Stimulated activated CD4-positive, alpha-beta T cell treated with anti-CD3 and anti-CD28 coated beads, Interleukin-12 subunit alpha, Interleukin-12 subunit beta, amount 100 ng/mL, for 4 hours (primary cell): ENCODE measurements at places on chromosomes 7 and 10.
A peak's percentile ranks its signal among the peaks of the same experiment; 100 is the strongest.

DNA sequence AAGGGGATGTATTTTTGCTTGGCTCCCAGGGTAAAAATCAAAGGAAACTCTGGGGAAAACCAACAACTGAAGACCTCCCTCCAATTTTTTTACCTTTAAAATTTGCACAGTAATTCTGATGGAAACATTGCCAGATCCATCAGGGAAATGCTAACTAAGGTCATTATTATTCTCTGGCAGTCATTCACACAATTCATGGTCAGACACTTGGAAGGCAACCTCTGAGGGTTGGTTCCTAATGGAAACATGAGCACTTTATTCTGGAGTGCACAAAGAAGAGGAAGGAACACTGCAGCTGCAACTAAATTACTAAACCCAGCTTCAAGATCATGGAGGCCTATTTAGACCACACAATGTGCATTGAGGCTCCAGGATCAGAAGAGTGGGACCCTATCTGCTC is 34.2 kb downstream of the SRI start:
- no peak for DNase-seq

DNA sequence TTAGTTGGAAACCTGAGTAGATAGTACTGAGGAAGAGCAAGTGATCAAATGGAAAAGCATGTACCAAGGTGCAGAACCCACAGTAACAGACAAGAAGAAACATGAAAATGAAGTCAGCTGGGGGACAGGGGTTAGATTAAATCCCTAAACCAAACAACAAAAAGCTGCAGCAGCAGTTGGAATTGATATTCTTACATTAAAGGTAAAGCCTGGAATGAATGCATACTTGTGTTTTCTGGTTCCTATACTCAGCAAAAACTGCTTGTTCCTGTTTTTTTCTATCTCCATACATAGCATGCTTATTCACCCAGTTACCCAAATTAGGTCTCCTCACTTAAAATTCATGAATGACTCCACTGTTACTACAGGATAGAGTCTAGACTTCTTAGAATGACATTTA is 92.4 kb downstream of the TPST1 start:
- no peak for DNase-seq

- DNase-seq: no peak
Observed at GRCh38 chr7:139603896-139604295, 80.4 kb downstream of the CLEC2L start.

- no peak for DNase-seq
Observed at GRCh38 chr10:99952799-99953198, 56.9 kb downstream of the DNMBP start.

GRCh38 chr7:156031679-156032478 is 219.6 kb upstream of the SHH start:
- DNase-seq: no peak

GRCh38 chr10:58836176-58836700 is 323.6 kb downstream of the BICC1 start:
- no peak for DNase-seq

- no peak for DNase-seq
Observed at GRCh38 chr10:124725791-124726190, 18.4 kb downstream of the FAM53B start.

- DNase-seq: no peak
Observed at GRCh38 chr7:96401200-96401599, 79.3 kb upstream of the SLC25A13 start.

DNA sequence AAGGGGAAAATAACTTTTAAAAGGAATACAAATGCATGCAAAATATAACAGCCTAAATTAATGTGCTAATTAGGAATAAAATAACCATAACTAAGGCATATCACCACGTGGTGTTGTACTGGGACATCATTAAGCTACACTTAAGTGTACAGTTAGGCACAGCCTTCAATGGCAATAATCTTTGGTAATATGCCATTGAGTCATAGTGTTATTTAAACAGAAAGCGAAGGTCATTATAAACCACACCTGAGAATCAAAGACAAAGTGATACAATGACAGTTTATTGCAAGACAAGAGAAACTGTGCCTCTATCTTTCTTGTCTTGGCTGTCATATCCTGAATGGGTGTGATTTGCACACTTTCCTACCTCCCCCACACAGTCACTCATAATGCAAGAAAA is 30.5 kb upstream of the AUTS2 start:
- no peak for DNase-seq

DNA sequence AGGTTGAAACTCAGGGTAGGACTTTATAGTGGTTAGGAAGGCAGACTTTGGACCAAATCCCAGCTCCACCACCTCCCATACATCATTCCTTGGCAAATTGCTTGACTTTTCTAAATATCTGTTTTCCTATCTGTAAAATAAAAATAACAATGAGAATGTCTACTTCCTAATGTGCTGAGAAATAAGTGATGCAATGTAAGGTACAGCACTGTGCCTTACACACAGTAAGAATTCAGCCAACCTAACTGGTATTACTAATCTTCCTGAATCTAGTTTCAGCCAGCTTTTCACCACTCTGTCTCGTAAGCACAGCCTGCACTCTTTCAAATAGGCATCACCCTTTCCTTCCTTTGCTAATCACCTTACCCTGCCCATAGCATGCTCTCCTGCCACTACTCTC is 9.7 kb downstream of the PRLHR start:
- DNase-seq: no peak

DNA sequence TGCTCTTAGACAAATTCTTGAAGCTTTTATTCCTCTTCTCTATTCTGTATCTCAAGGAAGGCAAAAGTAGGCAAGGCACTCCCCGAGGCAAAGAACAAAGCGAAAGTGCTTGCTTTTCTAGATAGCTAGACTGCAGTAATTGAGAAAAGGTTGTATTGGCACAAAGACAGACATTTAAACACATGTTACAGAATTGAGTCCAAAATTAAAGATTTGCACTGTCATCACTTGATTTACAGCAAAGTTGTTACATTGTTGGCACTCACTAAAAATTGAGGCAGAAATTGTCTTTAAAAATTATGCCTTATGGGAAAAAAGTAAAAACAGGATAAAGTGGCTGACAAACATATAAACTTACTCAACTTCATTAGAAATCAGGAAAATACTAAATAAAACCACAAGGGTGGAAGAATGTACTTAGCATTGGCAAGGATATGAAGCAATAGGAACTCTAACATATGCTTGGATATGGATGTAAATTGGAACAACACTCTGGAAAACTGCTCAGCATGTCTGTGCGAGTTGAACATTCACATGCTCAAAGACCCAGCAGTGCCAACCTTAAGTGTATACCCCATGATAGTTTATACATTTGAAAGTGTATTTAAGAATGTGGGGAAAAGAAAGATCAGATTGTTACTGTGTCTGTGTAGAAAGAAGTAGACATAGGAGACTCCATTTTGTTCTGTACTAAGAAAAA is 491.3 kb downstream of the GLRX3 start:
- DNase-seq: no peak

DNA sequence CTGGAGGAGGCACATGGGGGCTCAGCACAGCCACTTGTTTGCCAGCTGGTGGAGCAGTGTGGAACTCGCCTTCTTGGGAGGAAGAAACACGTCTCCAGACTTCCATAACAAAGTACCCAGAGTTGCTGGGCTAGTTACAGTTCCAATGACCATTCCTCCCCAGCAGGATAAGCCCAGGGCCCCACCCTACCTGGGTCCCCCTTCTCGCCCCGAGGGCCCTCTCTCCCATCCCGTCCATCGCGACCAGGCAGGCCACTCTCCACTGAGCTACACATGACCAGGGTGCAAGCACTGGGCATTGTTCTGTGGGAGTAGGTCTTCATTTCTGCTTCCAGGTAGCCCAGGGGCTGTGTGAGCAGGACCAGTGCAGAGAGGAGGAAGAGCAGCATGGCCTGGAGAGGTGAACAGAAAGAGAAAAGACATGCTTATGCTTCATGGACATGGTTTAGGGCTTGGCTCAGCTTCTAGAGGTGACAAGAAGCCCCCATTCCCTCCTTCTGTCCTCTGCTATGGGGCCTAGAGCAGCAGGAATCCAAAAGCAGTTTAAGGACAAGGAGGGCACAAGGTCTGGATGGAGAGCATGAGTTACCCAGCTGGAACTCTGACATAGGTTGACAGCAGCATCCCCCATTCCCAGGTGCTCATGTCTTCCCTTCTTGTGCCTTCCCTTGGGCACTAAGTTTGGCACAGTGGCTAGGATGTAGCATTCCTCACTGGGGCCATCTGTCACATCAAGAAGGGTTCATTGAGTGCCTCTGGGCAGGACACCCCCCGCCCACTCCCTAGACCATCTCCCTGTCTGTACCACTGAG is 2.4 kb downstream of the SFTPD start:
- DNase-seq: no peak

DNA sequence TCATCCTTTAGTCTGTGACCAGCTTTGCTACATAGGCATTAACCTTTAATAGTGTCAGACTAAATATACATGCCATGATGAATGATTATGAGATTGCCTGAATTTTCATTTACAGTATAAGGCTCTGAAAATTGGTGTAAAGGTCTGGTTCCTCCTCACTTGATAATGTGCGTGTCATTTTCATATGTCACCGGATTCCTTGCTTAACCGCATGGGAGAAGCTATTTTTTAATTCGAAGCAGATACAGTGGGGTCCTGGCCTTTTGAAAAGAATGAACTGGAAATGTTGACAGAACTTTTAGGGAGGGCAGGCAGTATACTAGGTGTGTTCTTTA is 192.4 kb upstream of the SH2B2 start:
- DNase-seq: no peak

GRCh38 chr10:11146402-11147171 is 128.9 kb downstream of the CELF2 start:
- DNase-seq: no peak

GRCh38 chr7:116443646-116444045 is 55.9 kb upstream of the CAV2 start:
- DNase-seq: no peak

- no peak for DNase-seq
Observed at GRCh38 chr7:1951159-1951536, 281.1 kb downstream of the ELFN1 start.

GRCh38 chr7:104306793-104307192 is 21.6 kb upstream of the LHFPL3 start:
- no peak for DNase-seq

DNA sequence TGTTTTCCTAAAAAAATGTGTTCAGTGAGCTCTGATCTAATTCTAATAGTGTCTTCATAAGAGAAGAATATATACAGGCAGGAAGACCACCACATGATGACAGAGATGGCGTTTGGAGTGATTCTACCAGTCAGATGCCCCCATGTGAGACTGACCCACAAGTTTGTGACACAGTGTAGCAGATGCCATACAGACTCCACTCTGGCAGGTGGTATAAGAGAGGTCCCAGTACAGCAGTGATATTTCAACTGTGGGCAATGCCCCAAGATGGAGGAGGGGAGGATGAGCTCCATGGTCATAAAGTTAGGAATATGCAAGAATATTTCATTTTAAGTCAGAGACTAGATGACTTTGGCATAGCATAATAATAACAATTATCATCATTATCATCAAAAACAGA is 1022.6 kb downstream of the KCNMA1 start:
- no peak for DNase-seq

DNA sequence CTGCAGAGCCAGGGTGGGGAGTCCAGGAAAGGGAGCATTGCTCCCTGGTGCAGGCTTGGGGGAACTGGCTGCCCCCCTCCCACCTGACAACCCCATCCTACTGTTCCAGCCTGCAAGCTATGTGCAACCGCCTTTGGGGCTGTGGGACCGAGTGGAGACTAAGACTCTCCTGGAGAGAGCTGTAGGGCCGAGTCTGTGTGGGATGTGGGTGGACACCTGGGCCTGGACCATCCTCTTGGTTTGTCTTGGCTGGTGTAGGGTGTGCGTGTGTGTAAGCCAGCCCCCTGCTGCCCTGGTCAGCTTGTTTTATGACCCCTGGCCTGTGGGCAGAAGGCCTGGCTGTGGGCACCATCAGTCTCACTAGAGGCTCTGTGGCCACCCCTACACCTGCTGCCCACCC is 1.6 kb upstream of the RAMP3 start:
- no peak for DNase-seq

GRCh38 chr10:90914992-90915765 is 5.7 kb downstream of the ANKRD1 start:
- no peak for DNase-seq

DNA sequence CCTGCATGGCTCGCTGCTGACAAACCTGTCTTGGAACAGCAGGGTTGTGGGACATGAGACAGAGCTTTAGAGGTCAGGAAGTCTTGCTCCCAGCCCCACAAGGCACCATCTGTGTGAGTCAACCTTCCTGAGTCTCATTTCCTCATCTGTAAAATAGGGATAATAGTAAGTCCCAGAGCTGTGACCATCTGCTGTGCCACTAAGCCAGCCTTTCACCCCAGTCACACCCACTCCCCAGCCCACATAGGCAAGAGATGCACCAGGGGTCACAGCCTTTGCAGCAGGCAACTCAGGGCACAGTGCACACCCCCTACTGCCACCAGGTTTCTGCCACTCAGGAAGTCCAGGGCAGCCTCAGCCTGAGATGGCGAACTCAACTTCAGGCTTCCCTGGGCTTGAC is 29.4 kb upstream of the CDH23 start:
- DNase-seq: no peak

DNA sequence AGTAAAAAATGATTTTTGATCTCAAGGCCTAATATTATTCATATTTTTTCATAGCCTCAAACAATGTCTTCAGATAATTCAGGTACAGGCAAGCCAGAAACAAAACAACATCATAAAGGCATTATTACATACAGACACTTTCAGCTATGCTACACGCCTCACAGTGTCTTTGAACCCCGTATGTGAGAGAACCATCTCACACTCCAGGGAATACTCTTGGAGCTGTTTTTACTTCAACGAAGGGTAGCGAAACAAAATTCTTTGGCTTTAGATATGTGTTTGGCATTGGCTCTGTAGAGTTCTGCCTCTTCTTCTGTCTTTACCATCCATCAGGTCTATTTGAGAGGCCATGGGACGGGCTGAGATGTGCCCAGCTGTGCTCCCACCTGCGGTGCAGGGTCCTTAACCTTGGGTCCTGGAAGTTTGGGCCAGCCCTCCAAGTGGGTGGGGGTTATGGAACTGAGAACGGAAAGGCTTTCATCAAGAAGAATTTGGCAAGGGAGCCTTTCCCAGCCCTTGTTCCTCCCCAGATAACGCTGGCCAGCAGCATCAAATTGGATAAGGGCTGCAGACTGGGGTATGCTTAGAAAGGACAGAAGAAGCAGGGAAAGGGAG is 276.9 kb downstream of the TCF7L2 start:
- DNase-seq: no peak

DNA sequence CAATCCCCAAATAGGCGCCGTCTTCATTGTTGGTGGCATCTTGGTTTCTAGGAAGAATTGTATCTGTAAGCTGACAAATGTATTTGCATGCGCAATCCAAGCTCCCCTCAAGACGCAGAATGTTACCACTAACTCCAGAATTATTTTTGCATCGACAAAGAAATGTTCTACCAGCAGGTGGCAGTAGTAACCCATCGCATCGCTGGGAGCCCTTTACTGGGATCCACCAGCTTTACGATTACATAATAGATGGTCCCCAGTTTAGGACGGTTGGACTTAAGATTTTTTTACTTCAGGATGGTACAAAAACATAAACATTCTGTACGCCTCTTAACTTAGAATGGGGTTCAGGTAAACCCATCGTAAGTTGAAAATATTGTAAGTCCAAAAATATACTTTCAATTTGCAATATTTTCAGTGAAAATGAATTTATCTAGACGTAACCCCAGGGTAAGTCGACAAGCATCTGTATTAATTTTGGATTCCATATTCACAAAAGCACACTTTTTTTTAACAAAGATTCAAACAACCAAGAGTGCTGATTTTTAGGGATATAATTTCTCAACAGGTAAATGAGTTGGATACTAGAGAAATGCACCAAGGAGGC is 114.0 kb upstream of the COBL start:
- peak; percentile 18 for DNase-seq

GRCh38 chr10:97765201-97765600 is 6.6 kb downstream of the SFRP5 start:
- no peak for DNase-seq

- no peak for DNase-seq
Observed at GRCh38 chr7:130279286-130279685, 12.6 kb downstream of the CPA2 start.
